Muscle of leg (tissue), 16 donors: ENCODE measurements at places on chromosomes 13 and 19. TPM values are rescaled to one million over a fixed set of nuclear protein-coding genes. Genes with fewer than 3 reads are reported as not detected.

GPX4 gene
- 145 TPM for total RNA-seq

B3GNT3 gene
- total RNA-seq = 0.04 TPM

DNA sequence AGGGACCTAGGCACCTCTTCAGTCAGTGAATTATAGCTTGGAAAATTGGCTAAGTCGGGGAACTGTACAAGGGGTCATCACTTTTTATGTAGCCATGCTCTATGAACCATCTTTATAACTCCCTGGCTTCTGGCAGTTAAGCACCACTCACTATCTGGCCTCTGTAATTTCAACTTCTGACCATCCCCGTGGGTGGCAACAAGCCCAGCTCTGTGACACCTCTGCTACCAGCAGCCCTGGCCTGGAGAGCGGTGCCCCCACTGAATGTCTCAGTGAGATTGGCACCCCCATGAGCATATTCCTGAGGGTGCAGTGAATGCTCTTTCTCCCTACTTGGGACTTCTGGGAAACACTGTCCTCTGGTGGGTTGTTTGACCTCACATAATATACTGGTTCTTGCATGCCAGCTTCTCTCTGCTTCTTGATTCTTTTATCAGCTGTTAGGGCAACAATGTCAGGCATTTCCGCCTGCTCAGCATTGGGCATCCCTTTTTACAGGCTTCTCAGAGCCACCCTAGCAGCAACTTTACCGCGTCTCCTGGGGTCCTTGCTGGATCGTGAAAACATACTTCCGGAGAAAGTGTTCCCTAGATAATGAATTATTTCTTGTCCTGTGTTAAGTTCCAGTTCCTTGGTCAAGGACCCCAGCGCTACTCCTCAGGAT is 10.4 kb downstream of the KL start:
- no peak for DNase-seq

- no peak for DNase-seq
Measured at GRCh38 chr13:75443356-75443958, 38.5 kb downstream of the TBC1D4 start.
